ENCODE measurements at places on chromosomes 13 and 19.

GRCh38 chr13:47549219-47549752 lies 451.8 kb downstream of the SUCLA2 start:
- no peak for DNase-seq

DNA sequence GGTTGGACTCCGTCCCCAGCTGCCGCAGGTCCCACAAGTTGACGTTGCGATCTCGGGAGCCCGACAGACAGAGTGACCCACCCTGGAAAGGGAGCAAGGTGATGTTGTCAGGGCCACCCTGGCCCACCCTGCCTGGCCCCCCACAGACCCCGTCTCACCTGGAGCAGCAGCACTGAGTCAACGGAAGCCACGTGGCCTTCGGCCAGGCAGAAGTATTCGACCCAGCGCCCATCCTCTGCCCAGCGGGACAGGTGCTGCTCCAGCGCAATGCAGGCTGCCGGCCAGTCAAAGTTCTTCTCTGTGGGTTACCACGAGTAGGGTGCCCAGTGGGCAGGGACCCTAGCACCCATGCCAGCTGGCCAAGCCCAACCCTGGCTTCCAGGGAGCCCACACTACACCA lies 1.8 kb downstream of the FBXW9 start:
- no peak for DNase-seq

DNA sequence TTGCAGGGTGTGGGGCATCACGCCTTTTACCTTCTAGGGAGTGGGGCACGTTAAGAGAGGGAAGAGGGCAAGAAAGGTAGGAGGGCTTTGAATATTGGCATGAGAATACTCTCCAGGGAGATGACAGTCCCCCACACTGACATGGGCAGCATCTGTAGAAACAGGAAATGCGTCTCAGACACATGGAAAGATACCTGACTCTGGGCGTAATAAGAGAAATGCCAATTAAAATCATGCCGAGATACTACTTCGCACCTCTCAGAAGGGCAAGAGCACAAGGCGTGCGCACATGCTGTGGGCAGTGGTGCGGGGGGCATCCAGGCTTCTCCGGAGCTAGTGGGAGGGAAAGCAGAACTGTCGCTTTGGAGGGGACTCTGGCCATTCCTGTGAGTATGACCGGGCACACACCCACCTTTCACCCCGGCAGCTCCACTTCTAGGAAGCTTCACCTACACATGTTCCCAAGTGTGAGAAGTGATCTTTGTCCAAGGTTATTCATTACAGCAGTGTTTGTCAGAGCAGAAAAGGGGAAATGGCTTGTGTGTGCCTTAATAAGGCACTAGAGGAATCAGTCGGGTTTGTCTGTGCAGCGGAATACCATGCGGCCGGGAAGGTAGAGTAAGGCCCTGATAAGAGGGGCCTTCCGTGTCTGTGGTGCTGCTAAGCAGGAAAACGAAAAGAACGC lies 99.5 kb downstream of the SIPA1L3 start:
- DNase-seq = no peak

- DNase-seq = no peak
Measured at GRCh38 chr13:73696271-73696670, 437.9 kb downstream of the KLF12 start.

GRCh38 chr13:76724421-76724820 lies 161.8 kb downstream of the KCTD12 start:
- no peak for DNase-seq

All from activated T-helper 1 cell treated with anti-CD3 and anti-CD28 coated beads, Interleukin-2, amount 50 U/mL, for 16 hours (primary cell).